ENCODE measurements at places on chromosomes 1 and 21. TPM values are rescaled to one million over a fixed set of nuclear protein-coding genes. Genes with fewer than 3 reads are reported as not detected.
A peak's percentile ranks its signal among the peaks of the same experiment; 100 is the strongest.

The HLX gene
- 14.9 TPM for total RNA-seq

DNA sequence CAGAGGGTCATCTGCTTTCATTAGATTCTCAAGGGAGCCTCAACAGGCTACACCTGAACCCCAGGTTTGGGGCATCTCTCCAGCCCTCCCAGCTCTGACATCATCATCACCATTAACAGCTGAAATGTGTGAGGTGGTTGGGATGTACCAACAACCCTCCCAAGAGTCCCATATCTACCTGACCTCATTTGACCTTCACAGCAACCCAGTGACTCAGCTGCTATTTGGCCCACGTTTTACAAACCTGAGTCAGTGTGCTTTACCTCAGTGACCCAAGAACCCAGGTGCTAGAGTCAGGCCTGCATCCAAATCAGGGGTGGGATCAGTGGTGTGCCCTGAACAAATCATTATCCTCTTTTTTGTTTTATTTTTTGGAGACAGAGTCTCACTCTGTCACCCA, 53.3 kb upstream of the TINAGL1 start:
- DNase-seq, result no peak

- no peak for DNase-seq
Measured at GRCh38 chr1:36166136-36166535, 10.2 kb downstream of the MAP7D1 start.

DNA sequence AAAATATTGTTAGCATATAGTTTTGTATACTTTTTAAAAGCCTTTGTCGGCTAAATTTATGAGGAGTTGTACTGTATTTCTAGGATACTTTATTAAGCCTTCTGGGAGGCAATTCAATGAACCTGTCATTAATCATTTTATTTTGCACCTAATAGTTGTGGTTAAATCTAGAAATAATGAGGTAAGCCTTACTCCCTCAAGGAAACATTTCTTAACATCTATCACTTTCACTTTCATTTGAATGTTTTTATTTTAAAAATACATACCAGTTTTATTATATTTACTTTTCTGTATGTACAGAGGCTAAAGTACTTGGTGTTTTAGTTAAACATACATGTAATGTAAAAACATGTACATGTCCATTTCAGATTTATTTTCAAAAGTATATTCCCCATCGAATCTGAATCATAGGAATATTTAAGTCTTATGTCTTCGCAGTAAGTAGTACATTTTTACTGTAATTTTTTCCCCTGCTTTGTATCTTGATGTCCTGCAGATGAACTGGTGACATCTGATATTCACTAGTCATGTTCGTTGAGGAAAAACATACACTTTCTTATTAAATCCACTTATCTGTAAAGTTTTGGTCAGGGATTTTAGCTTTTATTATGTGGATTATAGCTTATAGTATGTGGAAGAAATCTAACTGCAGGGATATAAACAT, 82.8 kb downstream of the DISP1 start:
- no peak for DNase-seq

GRCh38 chr1:232221802-232222499, 408.0 kb downstream of the SIPA1L2 start:
- no peak for DNase-seq

DNA sequence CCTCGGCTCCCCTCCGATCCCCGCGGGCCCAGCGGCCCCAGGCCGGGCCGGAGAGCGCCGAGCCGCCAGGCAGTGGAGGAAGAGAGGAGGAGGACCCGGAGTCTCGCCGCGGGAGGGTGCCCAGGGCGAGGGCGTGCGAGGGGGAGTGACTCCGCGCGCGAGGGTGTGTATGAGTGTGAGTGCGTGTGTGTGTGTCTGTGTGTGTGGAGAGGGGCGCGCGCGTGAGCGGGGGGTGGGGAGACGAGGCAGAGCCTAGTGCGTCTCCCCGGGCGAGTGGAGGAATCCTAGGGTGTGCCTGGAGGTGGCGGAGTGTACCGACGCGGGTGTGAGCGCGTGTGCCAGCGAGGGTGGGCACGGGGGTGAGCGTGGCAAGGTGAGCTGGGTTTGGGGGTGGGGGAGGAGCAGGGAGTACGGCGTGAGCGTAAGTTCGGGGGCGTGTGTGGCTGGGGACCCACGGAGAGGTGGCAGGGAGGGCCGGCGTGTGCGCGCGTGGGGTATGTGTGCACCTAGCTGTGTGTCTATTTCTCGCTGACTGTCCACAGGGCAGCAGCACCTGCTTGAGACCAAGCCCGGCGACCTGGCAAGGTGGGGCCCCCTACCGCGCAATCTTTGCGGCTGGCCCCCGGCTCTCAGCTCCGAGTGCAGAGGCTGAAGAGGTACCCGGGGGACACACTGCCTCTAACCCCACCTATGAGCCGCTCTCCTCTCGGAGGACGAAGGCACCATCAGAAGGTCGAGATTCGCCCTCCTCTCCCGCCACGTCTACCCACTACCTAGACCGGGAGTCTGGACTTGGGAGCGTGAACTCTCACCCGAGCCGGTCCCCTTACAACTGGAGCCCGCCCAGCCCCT, 784 bp upstream of the KCND3 start:
- DNase-seq, result peak; percentile 67

- DNase-seq, result no peak
Measured at GRCh38 chr21:36379251-36379650, 5.9 kb upstream of the CHAF1B start.

DNA sequence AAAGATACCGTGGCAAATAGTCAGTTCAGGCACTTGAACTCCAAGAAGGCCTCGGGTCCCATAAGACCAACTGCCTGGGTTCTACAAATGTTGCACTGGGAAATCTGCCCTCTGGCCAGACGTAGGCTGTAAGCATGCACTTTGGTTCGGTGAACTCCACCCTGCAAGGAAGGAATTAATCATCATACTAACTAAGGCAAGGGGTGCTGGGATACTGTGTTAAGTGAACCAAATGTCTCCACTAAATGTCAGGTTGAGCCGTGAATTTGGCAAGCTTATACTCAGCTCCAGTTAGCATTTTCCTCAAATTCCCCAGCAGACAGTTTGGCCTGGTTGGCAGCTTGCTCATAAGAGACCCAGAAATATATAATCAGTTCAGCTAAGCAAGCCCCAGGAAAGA, 385.9 kb downstream of the GPATCH2 start:
- DNase-seq, result no peak

All from upper lobe of right lung (tissue), 1 donor.